ENCODE measurements at places on chromosomes 7 and 10. TPM values are rescaled to one million over a fixed set of nuclear protein-coding genes. Genes with fewer than 3 reads are reported as not detected.

GRCh38 chr10:118827466-118828155 lies 72.8 kb upstream of the CACUL1 start:
- DNase-seq = no peak

GRCh38 chr10:44859546-44860285 lies 51.4 kb upstream of the TMEM72 start:
- DNase-seq = no peak

Gene PON3
- not detected for total RNA-seq

Gene OR2A1
- total RNA-seq = not detected

- DNase-seq = no peak
Measured at GRCh38 chr10:60281331-60281730, 108.3 kb downstream of the ANK3 start.

Gene FANK1
- 0.42 TPM for total RNA-seq

Gene STN1
- 35.9 TPM for total RNA-seq

Gene EPO
- total RNA-seq = not detected

DNA sequence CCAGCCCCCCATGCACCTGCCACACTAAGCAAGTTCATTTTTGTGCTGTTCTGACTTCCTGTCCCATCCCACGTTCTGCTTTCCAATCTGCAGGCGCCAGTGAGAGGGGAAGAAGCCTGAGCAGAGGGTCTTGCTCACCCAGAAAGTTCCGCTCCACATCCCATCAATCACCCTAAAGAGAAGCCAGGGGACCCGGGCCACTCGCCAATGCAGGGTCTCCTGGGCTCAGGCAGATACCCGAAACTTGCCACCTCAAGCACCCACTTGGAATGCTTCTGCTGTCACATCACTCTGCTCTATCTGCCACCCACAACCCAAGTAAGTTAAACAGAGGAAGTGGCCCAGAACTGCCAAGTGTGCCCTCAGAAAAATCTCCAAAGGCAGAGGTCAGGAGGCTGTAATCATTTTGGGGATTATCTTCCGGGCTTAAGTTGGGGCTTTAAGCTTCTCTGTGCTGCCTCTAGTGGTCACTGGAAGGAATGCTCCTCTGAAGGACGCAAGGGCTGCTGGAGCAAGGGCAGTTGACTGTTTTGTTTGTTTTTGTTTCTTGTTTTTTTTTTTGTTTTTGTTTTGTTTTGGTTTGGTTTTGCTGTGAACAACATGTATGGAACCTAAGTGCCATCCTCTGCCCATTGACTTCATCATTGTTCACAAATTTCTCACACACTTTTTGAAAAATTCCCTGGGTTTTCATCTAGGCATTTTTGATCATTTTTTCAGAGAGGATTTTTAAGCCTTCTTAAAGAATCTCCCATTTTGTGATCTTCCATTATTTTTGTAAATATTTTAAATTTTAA lies 25.5 kb downstream of the PRR15 start:
- DNase-seq = peak; percentile 24

DNA sequence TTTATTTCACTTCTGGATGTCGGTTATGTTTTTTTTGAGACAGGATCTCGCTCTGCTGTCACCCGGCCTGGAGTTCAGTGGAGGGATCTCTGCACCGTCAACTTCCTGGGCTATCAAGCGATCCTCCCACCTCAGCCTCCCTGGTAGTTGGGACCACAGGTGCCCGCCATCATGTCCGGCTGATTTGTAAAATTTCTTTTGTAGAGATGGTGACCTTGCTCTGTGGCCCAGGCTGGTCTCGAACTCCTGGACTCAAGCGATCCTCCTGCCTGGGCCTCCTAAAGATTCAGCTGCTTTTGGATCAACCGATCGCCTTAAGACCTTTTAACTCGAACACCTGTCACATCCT lies 606 bp upstream of the RABGEF1 start:
- no peak for DNase-seq

Gene CPA4
- total RNA-seq = 25.9 TPM

GRCh38 chr10:72061491-72061890 lies 26.9 kb downstream of the SPOCK2 start:
- no peak for DNase-seq

- DNase-seq = peak; percentile 55
Measured at GRCh38 chr7:3955751-3956696, 655.0 kb downstream of the SDK1 start.

Gene CASD1
- 7.7 TPM for total RNA-seq

GRCh38 chr7:41098846-41099245 lies 604.0 kb downstream of the INHBA start:
- DNase-seq = no peak

Data from HT1080 (cell line).